ENCODE measurements at places on chromosomes 1 and 21. TPM values are rescaled to one million over a fixed set of nuclear protein-coding genes. Genes with fewer than 3 reads are reported as not detected.

The CFH gene
- 24.2 TPM for total RNA-seq

DNA sequence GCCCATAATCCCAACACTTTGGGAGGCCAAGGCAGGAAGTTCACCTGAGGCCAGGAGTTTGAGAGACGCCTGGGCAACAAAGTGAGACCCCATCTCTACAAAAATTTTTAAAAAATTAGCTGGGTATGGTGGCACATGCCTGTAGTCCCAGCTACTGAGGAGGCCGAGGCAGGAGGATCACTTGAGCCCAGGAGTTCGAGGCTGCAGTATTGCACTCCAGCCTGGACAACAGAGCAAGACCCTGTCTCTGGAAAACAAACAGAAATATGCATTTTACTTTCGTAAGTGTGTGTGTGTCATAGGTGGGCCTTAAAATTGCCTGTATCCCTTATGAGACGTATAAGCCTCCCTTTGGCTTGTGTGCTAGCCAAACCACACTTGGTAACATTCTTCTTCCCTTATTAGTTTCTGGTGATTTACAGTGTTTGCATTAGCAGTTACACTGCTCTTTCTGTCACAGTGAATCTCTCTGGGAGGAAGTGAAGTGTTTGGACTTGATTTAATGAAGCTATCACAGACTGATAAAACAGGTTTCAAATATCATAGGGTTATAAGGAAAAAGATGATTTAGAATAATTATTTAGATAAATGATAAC, 48.9 kb upstream of the KIF26B start:
- DNase-seq, result no peak

The KRTAP21-2 gene
- not detected for total RNA-seq

The TMEM240 gene
- 1.1 TPM for total RNA-seq

The SLC9C2 gene
- not detected for total RNA-seq

DNA sequence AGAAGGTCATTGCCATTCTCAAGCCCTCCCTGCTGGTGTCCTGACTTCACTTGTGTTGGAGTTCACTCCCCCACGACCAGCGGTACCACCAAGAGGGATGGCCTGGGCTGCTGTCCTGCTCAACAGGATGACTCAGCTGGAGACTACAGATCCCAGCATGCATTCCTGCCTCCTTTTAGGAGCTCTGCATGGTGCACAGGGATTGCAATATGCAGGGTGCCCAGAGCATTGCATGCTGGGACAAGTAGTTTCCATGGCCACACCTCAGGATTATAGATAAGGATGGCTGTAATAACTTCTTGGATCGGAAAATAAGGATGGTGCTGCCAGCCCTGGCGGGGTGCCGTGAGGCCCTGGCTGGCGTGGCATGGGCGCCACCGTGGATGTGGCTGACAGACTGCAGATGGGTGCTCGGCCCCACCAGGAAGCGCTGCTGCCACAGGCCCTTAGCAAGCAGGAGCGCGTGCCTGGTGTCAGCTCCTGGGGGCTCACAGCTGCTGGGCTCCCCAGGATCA, 150.0 kb downstream of the CASZ1 start:
- DNase-seq, result no peak
